Caudate nucleus (tissue), 63 donors: ENCODE measurements at places on chromosomes 6 and 20.

GRCh38 chr6:26092443-26092842, 5.2 kb downstream of the HFE start:
- no peak for DNase-seq

- DNase-seq: no peak
Observed at GRCh38 chr6:3205913-3206312, 21.5 kb downstream of the TUBB2B start.

DNA sequence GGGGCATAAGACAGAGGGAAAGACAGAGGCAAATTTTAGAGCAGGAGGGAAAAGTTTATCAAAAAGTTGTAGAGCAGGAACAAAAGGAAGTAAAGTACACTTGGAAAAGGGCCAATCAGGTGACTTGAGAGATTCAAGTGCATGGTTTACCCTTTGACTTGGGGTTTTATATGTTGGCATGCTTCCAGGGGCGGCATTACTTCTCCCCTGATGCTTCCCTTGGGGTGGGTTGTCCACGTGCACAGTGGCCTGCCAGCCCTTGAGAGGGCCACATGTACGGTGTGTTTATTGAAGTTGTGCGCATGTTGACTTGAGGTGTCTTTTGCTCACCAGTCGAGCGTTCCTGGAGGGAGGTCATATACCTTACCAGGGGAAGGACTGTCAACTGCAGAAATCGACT, 259.5 kb upstream of the JARID2 start:
- DNase-seq: no peak

- no peak for DNase-seq
Observed at GRCh38 chr6:12555267-12555666, 161.3 kb upstream of the PHACTR1 start.

DNA sequence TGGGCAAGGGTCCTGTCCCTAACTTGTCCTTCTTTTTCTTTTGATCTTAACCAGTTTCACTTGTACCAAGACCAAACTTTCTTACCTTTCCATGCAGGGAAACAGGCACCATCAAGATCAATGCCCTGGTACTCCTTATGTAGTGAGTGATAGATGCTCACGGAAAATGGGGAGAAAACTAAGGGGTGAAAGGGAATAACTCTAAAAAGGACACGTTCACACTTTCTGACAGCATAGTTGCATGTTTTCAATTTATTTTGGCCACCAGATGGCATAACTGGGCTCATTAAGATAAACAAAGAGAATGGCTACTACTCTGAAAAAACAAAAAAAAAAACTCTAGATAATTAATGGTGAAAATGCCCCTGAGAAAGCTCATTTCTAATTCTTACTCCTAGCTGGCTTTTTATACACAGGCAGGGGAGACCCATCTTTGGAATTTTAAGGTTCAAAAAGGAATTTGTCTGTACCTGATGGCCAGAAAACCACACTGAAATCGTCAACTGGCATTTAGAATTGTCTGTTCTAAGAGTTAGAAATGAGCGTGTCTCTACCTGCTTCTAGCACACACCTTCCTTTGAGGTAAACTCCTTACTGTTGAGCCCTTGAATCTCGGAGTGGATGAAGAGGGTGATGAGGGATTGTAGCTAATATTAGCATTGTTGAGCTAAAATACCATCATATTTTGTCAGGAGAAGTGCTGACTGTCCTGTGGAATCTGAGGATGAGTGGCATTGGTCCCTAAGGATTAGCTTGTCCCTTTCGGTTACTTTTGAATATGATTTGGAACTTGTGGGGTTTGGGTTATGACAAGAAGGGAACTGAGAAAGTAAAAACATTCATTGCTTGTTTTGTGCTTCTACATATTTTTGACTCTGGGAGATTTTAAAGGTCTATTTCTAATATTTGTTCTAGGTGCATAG, 62.2 kb upstream of the DDR1 start:
- no peak for DNase-seq

DNA sequence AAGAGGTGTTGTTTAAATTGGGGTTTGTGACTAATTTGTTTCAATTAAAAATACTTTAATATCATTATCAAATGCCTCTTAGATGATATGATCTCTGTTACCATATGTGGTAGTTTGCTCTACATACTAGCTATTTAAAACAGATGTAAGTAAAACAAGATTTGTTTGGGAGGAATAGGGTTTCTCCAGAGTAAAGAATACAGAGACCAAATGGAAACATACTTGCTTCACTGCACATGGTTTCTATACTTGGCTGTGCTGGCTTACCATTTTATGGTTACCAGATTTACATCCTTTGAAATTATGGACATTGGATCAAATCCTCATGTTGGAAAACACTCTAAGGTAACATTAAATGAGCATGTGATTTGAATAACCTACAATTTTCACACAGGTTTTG, 588.3 kb downstream of the CD109 start:
- no peak for DNase-seq

DNA sequence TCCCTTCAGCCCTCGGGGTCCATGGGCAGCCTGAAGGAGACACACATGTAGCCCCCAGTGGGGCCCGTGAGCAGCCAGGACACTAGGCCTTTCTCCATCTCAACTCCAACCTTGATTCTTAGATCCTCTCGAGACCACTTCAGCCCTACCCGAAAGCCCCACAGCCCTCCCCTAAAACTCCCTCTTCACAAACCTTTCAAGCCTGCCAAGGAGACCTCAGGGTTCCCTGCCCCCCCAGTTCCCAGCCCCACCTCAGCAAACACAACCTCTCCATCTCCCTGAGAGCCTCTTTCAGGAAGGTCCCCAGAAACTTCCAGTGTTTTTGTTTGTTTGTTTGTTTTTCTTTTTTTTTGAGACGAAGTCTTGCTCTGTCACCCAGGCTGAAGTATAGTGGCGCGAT, 11.1 kb downstream of the COL11A2 start:
- DNase-seq: no peak
